ENCODE measurements at places on chromosomes 2 and 18.

DNA sequence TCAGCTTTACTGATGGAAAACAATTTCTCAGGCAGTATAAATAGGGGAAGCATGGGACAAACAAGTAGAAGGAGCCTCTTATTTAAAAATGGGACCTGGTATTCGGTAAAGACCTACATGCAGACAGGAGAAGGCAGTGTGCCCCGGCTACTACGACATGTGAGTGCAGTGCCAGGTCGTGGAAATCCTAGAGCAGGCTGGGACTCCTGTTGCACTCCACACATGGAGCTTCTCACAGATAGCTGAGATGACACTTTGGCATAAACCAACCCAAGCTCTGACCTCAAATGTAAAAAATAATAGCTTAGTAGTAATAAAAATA lies 885 bp upstream of the DSEL start:
- DNase-seq: no peak

GRCh38 chr2:39484620-39485495 lies 47.8 kb upstream of the MAP4K3 start:
- no peak for DNase-seq

DNA sequence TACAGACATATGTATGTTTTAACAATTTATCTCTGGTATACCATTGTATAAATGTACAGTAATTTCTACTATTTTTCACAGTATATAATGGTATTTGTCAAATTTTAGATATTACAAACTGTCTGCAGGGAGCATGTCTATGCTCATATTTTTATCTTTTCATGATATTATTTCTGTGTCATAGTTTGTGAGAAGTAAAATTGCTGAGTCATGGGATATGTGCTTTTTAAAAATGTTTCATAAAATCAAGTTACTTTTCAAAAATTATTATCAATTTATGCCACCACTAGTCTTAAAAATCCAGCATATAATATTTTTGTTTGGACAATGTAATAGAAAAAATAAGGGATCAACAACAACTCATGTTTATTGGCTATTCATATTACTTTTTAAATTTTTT lies 9.1 kb upstream of the ZNF804A start:
- no peak for DNase-seq

DNA sequence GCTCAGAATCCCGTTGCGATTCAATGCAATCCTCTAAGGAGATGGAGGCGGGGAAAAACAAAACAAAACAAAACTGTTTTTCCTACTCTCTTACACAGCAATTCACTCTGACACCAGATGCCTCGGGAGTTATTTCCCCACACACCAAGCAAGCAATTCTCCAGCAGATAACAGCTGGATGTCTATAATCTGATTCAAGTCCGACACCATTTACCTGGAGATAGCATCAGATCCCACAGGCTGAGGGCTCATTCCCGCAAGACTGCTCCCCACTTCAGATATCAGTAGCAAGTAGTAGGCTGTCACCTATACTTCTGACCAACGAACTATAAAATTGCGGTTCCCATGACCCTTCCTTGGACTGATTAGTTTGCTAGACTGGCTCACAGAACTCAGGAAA lies 58.7 kb downstream of the DTNB start:
- no peak for DNase-seq

DNA sequence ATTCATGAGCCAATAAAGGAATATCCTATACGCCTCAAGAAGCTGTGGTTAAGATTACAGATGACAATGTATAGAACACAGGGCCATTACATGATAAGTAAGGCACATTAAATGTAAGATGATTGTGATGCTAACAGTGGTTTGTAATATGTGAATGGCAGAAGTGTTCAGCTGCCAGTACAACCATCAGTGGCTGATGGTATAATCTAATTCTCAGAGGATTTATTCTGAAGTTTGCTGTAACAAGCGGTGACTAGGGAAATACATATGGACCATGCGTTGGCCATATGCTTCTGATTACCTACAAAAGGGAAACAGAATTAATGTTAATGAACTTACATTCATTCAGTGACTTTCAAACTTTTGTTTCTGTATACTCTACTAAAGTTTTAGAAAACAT lies 750.8 kb upstream of the KLHL29 start:
- DNase-seq: no peak

DNA sequence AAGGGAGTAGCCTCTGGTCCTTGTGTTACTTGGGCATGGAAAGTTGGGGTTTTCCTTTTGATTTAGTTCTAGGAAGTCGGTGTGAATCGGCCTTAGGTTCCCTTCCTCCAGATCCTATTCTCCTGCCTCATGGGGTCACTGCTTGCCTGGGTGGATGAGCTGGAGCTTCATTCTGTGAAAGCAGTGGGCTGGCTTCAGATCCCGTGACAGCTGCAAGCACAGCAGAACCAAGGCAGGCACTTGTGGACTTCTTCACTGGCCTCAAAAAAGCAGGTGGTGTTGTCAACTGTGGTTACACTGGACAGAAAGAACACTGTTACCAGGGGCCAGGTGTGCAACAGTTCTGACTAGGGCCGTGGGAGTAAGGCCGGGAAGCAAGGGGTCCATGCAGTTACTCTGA lies 243.4 kb downstream of the LDLRAD4 start:
- DNase-seq: no peak

DNA sequence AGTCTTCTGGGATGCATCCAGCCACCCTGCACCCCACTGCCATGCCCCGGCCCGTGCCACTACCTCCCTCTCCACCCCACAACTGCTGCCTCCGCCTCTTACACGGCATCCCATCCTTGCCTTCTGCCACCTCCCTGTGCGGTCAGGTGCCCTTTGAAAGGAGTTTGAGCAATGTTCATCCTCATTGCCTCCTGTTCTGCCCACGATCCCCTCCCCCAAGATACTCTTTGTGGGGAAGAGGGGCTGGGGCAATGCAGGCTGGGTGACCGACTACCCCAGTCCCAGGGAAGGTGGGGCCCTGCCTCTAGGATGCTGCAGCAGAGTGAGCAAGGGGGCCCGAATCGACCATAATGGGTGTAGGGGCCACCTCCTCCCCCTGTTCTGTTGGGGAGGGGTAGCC lies 8.4 kb downstream of the MFSD2B start:
- no peak for DNase-seq

- no peak for DNase-seq
These were observed 12.3 kb downstream of the CRIM1 start for GRCh38 chr2:36367895-36368353.

Measured in GDM1 (cell line).